Bone marrow (tissue), 2 donors: ENCODE measurements at places on chromosomes 4 and X.

- DNase-seq, result no peak
These were observed 24.0 kb downstream of the PLRG1 start for GRCh38 chr4:154526151-154526550.

DNA sequence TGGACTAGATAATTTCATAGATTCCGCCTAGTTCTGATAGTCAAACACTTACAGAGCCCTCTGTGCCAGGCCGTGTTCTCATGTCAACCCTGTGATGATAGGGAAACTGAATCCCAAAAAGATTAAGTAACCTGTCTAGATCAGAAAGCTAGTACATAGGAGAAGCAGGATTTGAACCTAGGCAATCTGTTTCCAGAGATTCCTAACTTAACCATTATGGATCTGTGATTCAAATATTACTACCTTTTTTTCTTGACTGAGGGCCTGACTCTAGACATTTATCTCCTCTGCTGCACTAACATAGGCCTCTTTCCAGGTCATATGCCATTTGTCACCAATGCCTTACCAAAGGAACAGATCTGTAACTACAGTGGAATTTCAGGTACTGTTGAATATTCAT, 1.5 kb downstream of the ALAS2 start:
- no peak for DNase-seq

- DNase-seq, result no peak
These were observed 357 bp upstream of the IGBP1 start for GRCh38 chrX:70132877-70133302.

DNA sequence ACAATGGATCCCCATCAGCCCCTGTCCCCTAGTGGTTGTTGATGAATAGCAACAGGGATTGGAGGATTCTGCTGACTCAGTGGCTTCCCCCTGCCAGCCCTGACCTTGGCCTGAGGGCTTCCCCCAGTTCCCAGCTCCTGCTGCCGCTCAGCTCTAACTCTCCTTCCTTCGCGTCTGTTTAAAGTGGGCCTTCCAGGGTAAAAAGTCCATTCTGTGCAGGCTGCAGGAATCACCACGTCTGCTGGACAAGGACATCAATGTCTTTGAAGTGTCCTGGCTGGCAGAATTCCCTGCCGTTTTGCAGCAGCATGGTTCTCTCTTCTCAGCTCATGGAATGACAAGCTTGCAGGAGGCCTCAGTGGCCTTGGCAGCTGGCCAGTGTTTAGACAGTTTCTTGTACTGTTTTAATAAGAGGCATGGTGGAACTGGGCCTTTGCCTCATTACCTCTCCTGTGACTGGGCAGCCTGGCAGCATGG, 152.5 kb upstream of the STX18 start:
- no peak for DNase-seq

GRCh38 chr4:26197018-26197779, 123.6 kb upstream of the RBPJ start:
- no peak for DNase-seq

DNA sequence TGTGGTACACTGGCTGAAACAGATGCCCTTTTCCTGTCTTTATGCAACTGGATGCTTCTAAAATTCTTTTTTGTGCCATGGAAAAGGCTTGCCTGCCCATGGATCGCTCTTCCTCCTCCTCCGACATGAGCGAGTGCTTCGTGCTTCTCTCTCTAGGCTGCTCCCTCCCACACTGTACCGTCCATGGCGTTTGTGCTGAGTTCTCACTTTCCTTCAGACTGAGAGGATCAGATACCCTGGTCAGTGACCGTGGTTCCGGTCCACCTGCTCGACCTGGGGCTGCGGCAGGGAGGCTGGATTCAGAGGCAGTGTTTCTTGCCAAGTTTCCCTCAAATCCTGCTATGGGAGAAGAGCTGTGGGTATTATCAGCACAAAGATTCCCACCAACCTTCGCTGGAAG, 10.2 kb upstream of the CLDN24 start:
- DNase-seq, result no peak
